ENCODE measurements at places on chromosomes 16 and 17. TPM values are rescaled to one million over a fixed set of nuclear protein-coding genes. Genes with fewer than 3 reads are reported as not detected.

GRCh38 chr16:69133373-69133954, 1.0 kb downstream of the UTP4 start:
- no peak for DNase-seq

- DNase-seq, result no peak
Observed at GRCh38 chr17:49775546-49776260, 11.8 kb upstream of the FAM117A start.

GRCh38 chr16:24850289-24850938, 4.7 kb downstream of the SLC5A11 start:
- DNase-seq, result no peak

- no peak for DNase-seq
Observed at GRCh38 chr16:53290520-53290919, 143.8 kb upstream of the RBL2 start.

DNA sequence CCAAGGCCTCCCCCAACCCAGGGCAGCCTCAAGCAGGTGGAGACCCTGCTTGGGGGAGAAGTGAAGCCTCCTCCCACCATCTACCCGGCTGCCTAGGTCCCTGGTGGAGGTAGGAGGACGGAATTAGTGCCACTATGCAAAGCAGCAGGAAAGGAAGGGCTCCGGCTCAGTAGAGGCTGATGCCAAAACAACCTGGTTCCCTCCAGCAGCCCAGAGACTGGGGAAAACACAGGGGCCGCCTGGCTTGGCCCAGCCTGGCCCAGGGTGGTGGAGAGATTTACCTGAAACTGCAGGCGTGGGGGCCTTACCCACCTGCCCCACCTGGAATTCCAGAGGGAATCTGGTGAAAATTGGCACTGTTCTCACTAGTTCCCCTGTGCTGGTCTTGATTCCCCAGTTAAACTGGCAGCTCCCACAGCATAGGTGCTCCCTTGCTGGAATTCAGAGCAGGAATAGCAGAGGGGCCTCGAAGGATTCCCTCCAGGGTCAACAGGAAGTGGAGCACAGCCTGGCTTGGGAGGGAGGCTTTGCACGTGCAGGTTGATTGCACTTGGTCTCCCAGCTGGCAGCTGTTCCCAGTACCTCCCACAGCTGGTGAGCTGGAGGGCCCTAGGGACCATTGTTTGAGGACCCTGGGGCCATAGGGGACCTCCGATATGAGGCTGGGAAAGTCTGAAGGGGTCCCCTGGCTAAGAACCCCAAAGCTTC, 4.5 kb downstream of the CD79B start:
- DNase-seq, result no peak

DNA sequence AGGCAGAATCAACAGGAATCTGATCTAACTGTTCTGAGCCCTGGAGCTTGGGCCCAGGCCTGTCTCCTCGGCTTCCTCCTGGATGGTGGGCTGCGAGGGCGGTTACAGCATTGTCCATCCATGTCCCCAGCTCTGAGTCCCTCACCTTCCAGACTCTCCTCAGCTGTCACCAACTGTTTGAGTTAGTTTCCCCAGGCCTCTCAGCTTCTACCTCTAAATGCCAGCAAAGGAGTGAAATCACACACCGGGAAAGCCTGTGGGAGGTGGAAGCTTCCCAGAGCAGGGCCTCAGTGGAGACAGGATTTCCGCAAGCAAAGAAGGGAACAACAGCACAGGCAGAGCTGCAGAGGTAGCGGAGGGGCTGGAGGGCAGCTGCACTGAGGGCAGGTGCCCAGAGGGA, 9.4 kb upstream of the PRPSAP2 start:
- no peak for DNase-seq

- no peak for DNase-seq
Observed at GRCh38 chr17:73841431-73842060, 197.3 kb upstream of the SDK2 start.

- no peak for DNase-seq
Observed at GRCh38 chr16:57531253-57531575, 5.2 kb downstream of the CCDC102A start.

DNA sequence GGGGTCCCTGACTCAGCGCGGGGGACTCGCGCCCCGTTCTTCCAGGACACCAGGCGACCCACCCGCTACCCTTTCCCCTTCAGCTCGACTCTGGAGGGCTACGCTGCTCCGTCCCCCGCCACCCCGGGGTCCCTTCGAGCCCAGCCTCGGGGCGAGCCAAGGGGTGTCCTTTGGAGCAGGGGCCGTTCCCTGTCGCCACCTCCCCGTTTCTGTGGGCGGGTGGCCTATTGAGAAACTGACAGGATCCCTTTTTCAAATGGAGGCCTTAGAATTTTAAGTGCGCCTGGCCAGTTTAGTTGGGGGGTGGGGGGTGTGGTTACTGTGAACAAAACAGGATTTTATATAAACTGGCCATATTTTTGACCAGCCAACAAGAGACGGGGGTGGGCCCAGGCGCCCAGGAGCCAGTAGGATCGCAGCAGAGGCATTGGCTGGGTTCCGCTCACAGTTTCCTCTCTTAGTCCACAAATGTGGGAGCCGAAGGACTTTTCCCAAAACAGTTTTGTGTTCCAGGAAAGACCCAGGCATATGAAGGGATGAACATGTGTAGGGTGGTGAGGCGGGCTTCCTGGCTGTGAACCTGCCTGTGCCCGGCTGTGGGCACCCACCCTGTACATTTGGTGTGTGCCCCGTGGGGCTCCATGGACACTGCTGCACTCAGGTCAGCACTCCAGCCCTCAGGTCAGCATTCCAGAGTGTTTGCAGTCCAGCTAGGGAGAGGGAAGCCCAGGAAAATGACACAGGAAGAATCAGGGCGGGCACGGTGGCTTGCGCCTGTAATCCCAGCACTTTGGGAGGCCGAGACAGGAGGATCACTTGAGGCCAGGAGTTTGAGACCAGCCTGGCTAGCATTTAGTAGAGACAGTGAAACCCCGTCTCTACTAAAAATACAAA, 722 bp upstream of the TIMP2 start:
- no peak for DNase-seq

GRCh38 chr16:80614908-80615671, 74.3 kb downstream of the DYNLRB2 start:
- no peak for DNase-seq

- DNase-seq, result no peak
Observed at GRCh38 chr17:64784353-64785010, 122.4 kb upstream of the SMURF2 start.

DNA sequence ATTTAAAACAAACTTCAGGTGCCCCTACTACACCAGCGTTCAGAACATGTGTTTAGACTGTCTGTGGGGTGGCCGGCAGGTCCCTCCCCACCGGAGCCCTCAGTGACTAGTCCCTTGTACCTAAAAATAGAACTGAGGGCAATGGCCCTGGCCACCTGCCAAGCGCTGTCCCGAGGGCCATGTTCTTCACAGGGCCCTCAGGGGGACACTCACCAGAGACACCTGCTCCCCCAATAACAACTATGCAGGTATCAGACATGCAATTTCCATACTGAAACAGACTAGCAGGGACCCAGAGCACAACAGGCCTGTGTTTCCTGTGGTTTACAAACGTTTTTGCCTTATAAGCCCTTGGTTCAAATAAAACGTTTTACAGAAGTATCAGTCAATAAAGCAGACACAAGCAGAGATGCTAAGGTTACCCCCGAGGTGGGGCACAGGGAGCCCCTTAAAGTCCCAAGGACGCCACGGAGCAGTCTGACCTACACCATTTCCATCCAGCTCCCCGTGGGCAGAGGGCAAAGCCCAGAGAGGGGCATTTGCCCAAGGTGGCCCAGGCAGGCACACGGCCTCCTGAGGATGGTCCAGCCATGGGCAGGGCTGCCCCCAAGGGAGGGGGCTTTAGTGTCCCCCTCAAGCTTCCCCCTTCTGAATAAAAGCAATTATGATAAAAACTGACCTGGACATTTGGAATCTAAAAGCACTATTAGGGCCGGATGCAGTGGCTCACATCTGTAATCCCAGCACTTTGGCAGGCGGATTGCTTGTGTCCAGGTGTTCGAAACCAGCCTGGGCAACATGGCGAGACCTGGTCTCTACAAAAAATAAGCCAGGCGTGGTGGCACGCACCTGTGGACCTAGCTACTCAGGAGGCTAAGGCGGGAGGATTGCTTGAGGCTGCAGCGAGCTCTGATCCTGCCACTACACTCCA, 896 bp upstream of the MYLK3 start:
- DNase-seq, result no peak

DNA sequence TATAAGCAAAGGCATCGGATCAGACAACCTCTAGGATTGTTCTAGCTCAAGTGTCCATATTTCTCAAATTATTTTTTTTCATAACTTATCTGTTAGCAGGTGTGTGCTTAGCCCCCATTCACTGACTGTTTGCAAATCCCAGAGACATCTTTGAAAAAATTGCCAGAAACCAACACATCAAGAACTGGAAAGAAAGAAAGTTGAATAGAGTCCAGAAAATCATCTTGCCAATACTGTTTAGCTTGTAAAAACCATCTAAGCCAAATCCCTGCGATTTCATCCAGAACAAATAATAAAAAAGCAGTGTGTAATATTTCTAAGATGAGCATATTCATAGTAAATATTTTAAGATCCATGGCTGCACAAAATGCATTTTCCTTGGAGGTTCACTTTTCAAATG, 64.5 kb downstream of the WSCD1 start:
- no peak for DNase-seq

GRCh38 chr17:39639566-39640458, 2.9 kb downstream of the STARD3 start:
- DNase-seq, result no peak

GRCh38 chr16:58339452-58339981, 44.7 kb upstream of the PRSS54 start:
- no peak for DNase-seq

Gene PRSS36
- total RNA-seq, result 1.3 TPM

DNA sequence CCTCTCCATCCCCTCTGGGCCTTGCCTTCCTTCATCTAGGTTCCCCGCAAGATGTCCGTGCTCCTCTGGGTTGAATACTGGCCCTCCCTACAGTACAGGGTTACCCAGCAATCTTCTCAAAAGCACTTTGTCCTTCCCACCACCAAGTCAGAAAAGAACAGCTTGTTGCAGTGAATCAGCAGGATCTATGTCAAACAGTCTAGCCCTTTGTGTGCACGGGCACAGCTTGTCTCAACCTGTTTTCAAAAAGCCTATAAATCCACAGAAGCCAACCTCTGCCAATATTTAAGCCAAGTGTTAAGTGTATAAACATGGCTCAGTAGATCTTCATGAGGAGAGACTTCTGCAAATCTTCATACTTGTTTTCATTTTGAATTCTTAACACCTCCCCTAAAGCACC, 25.2 kb downstream of the C17orf67 start:
- no peak for DNase-seq

Gene TBC1D26
- not detected for total RNA-seq

Gene OTOP2
- not detected for total RNA-seq

DNA sequence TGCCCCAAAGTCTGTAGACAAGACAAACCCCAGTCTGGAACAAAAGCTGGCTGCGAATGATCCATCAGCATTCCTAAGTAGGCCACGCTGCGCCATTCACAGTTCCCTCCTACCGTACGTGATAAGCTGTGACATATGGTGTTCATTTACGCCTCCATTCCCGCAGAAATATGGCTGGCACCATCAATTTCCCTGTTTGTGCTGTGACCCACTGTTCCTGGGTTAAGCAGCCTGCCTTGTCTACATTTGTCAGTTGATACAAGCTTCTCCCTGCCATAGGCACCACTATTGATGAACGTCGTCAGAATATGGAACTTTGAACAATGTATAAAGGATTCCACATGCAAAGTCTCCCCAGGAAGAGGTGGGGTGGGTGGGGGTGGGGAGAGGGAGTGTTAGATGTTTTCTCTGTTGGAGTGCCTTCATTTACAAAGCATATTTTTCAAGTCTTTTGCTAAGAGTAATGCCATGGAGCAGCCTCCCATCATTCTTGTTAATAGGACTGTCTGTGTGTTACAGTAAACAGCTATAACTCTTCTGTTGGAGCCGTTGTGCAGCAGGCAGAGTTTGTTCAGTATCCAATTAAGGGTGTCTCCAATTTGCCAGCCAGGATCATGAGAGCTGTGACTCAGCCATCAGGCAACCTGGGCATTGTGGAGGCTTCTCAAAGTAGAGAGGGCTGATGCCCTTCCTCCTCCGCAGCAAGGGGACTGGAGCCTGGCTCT, 294.6 kb downstream of the TMEM114 start:
- DNase-seq, result no peak

DNA sequence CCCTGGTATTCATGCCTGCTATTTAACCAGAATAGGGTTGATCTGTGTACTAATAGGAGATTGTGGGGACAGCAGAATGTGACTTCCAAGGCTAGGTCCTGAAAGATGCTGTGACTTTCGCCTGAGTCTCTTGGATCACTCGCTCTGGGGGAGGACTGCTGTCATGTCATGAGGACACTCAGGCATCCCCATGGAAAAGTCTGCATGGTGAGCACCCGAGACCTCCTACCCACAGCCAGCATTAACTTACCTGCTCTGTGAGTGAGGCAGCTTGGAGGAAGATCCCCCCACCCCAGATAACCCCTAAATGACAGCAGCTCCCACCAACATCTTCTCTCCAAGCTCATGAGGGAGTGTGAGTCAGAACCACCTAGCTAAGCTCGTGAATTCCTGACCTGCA, 30.3 kb upstream of the C16orf78 start:
- DNase-seq, result no peak

Gene CDRT15L2
- total RNA-seq, result not detected

DNA sequence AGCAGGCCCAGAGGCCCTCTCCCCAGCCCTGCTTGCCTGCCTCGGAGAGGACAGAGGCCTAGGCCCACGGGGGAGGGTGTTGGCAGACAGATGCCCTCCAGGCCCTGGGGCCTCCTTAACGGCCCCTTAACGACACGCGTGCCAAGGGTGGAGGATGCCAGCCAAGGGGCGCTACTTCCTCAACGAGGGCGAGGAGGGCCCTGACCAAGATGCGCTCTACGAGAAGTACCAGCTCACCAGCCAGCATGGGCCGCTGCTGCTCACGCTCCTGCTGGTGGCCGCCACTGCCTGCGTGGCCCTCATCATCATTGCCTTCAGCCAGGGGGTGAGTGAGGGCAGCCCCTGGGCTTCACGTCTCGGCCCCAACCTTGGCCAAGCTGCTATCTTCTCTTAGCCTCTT, 21.7 kb downstream of the ADCY7 start:
- no peak for DNase-seq

GRCh38 chr17:39175695-39176093, 9.7 kb upstream of the ARL5C start:
- no peak for DNase-seq

GRCh38 chr16:82177555-82177954, 7.5 kb upstream of the MPHOSPH6 start:
- DNase-seq, result no peak

All from epithelial cell of proximal tubule (primary cell).